Peyer's patch (tissue), 4 donors: ENCODE measurements at places on chromosomes 2 and 18. TPM values are rescaled to one million over a fixed set of nuclear protein-coding genes. Genes with fewer than 3 reads are reported as not detected.

Gene CCDC150
- total RNA-seq = 15.5 TPM

DNA sequence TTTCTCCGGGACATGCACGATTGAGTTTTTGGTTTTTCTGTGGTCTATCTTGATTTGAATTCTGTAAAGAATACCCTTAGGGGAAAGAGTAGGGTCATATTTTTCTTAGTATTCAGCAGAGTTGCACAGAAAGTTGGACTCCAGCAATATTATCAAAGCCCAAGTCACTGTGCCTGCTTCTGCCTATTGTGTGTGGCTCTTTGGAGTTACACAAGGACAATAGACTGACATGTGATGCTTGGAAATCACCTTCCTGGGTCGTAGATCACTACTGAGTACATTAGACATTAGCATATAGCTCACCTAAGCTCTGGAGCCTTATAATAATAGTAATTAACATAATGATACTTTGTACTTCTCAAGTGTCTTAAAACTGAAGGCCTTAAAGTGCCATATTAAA lies 238.8 kb upstream of the FOSL2 start:
- H3K27me3 ChIP-seq = no peaks in the 10 kb centered on the region
- H3K4me1 ChIP-seq = no peaks in the 10 kb centered on the region
- no peak overlapping the region for H3K27ac ChIP-seq
- no peaks in the 10 kb centered on the region for H3K36me3 ChIP-seq

GRCh38 chr2:98634406-98635092 lies 26.2 kb downstream of the UNC50 start:
- no peaks in the 10 kb centered on the region for H3K27me3 ChIP-seq
- H3K36me3 ChIP-seq = peaks cover 89% of the 10 kb centered on the region

GRCh38 chr2:185689906-185690539 lies 48.6 kb upstream of the FSIP2 start:
- H3K4me3 ChIP-seq = no peak overlapping the region
- H3K27ac ChIP-seq = no peak overlapping the region
- no peak for DNase-seq
- H3K4me1 ChIP-seq = no peaks in the 10 kb centered on the region
- no peaks in the 10 kb centered on the region for H3K27me3 ChIP-seq
